Lower lobe of right lung (tissue), 2 donors: ENCODE measurements at places on chromosomes 5 and 9. TPM values are rescaled to one million over a fixed set of nuclear protein-coding genes. Genes with fewer than 3 reads are reported as not detected.

AGXT2 gene
- not detected for total RNA-seq

TAF1L gene
- not detected for total RNA-seq

CCNJL gene
- total RNA-seq = 15.5 TPM

MYORG gene
- 4.8 TPM for total RNA-seq

CSF1R gene
- total RNA-seq = 78.2 TPM

FBP2 gene
- not detected for total RNA-seq

NKD2 gene
- 24.1 TPM for total RNA-seq

DND1 gene
- total RNA-seq = 1.2 TPM
